Renal cortical epithelial cell (primary cell): ENCODE measurements at places on chromosomes 12 and 14. TPM values are rescaled to one million over a fixed set of nuclear protein-coding genes. Genes with fewer than 3 reads are reported as not detected.

Gene GARIN6
- total RNA-seq: not detected in 2 replicates

- DNase-seq: no peak
Observed at GRCh38 chr12:29710104-29710503, 73.6 kb downstream of the TMTC1 start.

DNA sequence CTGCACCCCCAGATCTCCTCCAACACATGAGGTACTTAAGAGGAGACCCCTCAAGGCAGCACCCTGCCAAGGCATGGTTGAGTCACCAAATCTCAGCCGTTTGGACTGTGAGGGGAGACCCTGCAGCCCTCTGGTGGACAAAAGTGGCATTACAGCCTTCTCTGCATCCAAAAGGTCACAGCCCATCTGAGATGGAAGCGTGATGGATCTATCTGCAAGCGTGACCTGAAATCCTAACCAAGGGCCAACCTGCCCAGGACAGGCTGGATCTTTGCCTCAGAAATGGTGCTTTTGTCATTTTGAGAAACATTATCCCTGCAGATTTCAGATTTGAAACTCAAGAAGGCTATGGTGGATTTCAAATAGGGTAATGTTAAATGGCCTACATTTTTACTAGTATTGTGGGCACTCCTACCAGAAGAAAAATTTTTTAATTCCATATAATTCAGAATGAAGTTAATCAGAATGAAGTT lies 23.7 kb upstream of the DHRS4 start:
- peak; percentile 56 for DNase-seq

DNA sequence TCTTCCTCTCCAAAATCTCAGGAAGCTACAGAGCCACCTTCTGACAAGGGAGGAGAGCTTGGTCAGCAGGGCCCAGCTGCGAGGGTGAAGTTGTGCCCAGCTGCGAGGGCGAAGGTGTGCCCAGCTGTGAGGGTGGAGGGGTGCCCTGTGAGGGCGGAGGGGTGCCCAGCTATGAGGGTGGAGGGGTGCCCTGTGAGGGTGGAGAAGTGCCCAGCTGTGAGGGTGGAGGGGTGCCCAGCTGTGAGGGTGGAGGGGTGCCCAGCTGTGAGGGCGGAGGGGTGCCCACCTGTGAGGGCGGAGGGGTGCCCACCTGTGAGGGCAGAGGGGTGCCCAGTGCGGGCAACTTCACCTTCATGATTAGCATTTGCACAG lies 20.4 kb upstream of the TTC7B start:
- DNase-seq: no peak

- peak; percentile 89 for DNase-seq
Observed at GRCh38 chr14:34750670-34751069, 36.3 kb upstream of the CFL2 start.

- DNase-seq: no peak
Observed at GRCh38 chr12:132806857-132807256, 21.8 kb downstream of the GOLGA3 start.

- DNase-seq: no peak
Observed at GRCh38 chr12:52229836-52230343, 3.2 kb upstream of the KRT7 start.

Gene PRR4
- total RNA-seq: 1.4 and 2.3 TPM in 2 replicates

DNA sequence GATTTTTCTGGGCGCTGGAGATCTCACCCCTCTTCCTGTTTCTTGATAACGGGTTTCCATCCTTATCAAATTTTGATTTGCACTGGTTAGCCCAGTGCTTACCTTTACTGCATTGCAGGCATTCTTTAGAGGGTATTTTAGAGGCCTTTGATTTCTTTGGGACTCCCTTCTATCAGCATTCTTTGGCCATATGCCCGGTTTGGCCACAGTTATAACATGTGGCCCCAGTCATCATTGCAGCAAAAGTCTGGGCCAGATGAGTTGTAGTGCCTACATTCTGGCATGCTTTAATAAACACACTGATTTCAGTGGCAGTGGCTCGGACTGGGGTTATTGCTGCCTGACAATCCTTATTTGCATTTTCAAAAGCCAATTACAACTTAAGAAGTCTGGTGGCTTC lies 82.3 kb downstream of the KCNMB4 start:
- no peak for DNase-seq

Gene CALCOCO1
- total RNA-seq: 70.5 and 129 TPM in 2 replicates
